AG04449 (cell line): ENCODE measurements at places on chromosomes 4 and X.

GRCh38 chr4:8695237-8696219 is 103.0 kb downstream of the CPZ start:
- no peak for DNase-seq

DNA sequence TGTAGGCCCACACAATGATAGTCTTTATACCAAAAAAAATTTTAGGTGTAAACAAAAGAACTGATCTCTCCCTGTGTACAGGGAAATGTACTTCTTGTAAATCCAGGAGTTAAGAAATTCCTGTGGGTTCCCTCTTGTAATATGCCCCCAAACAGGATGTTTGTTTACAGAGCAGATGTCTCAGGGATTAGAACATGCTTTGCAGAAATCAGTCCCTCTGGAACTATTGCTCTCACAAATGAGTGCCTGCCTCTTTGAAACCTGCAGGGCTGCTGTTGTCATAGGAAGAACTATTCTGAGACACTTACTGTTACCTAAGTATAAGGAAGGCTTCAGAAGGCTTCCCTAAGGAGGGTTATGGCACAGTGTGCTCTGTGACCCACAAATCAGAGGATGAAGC is 35.6 kb downstream of the PAK3 start:
- DNase-seq = no peak

DNA sequence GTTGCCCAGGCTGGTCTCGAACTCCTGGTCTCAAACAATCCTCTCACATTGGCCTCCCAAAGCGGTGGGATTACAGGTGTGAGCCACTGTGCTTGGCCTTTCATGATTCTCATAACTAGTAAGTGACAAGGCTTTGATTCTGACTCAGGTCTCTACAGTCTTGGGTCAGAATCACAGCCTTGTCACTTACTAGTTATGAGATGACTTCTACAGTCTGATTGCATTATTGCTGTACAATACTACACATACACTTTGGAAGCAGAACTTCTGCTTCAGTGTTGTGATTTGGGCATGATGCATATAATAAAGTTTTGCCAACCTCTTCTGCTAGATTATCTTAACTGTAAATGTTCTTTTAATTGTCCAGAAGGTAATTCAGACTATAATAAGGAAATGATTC is 123.3 kb downstream of the KDM6A start:
- no peak for DNase-seq

- no peak for DNase-seq
These were observed 35.6 kb downstream of the DAPP1 start for GRCh38 chr4:99852199-99852749.

DNA sequence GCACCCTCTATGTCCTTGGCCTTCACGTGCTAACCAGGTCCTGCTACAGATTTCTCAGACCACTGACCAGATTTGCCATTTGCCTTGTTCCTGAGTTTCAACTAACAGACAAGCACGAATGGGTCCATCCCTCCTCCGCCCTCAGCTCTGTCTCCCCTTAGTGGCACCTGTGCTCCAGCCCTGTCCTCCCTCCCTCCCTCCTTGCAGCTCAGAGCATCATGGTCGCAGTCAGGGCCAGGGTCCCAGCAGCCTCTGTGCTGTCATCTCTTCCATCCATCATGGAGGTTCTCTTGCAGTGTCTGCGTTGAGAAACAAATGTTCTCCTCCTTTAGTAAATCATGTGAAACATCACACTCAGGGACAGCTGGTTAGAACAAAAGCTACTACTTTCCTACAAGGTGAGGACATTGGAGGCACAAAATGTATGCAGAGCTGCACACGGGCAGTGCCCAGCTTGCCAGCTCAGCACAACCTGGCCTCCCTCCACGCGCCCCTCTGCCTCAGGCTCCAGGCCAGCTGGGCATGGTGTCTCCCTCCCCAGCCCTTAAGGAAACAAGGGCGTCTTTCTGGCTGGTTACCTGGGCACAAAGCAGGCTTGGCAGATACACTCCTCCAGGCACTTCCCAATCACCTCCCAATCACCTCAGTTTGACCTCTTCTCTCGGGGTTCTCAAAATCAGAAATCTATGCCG is 79.5 kb upstream of the ATP6AP2 start:
- no peak for DNase-seq
